Left lung (tissue), 14 donors: ENCODE measurements at places on chromosomes 3 and 15. TPM values are rescaled to one million over a fixed set of nuclear protein-coding genes. Genes with fewer than 3 reads are reported as not detected.

The TPRG1 gene
- total RNA-seq: 5.0 TPM

The MAGI1 gene
- total RNA-seq: 27.4 TPM

The SLC35G2 gene
- total RNA-seq: 4.1 TPM

The GRK7 gene
- not detected for total RNA-seq

The UBAP1L gene
- total RNA-seq: 2.7 TPM

The SHC4 gene
- total RNA-seq: 0.44 TPM

DNA sequence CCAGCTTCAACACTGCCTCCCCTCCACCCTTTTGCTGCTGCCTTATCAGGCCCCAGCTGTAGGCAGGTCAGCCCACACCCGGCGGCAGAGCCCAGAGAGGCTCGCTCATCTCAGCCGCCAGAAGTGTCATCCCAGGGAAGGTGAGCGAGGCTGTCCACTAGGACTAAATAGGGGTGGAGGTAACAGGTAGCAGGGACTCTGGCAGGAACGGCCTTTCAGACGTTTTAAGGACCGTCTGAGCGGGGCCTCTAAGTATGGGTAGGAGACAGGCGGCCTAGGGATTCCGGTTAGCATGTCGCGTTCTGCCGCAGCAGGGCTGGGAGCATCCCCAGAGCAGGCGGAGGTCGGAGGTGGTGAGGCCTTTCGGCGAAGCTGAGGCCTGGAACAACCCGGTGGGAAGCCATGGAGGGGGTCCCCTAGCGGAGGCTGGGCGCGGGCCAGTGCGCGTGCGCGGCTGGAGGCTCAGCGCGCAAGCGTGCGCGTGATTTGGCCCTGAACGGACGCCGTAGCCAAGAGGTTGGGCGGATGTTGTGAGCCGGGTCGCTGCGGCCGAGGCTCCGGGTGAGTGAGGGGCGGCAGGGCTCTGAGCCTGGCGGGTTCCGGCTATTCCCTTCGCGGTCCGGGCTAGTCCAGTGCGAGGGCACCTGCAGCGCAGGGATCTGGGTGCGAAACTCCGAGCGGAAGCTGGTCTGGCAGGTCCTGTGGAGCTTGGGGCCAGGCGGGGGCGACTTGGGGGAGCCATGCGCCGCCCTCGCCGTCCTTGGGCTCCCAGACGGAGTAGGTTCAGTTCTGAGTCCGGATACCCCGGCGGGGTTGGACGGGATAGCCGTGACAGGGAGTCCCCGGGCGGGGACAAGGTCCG is at the start of the genes MST1 and RNF123:
Gene MST1 (minus strand): TSS at position 429 of the 862 bp plus-strand sequence. CDS start 783 bp downstream, outside the sequence.
Gene RNF123 (plus strand): TSS at position 512 of the 862 bp plus-strand sequence. CDS start 1,609 bp downstream, outside the sequence.
- DNase-seq: peak; percentile 87

DNA sequence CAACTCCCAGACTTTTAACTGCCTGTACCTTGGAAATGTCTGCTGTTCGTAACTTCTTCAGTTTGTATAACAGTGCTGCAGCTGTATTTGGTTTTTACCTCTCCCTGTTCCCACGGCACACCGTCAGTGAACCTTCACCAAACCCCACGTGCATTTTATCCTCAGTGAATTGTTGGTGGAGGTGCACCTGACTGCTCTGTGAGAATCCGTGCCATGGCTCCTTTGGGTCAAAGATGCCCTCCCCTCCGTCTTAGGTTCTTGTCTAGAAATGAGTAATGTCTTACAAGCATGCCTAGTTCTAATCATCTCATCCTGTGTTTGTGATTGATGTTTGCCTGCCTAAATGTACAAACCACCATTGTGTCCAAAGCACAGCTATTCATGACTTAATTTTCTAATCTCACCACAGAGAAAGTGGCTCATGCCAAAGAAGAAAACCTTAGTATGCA is 28.2 kb downstream of the TPM1 start:
- DNase-seq: no peak

- DNase-seq: no peak
These were observed 6.8 kb upstream of the TMF1 start for GRCh38 chr3:69058947-69059224.

DNA sequence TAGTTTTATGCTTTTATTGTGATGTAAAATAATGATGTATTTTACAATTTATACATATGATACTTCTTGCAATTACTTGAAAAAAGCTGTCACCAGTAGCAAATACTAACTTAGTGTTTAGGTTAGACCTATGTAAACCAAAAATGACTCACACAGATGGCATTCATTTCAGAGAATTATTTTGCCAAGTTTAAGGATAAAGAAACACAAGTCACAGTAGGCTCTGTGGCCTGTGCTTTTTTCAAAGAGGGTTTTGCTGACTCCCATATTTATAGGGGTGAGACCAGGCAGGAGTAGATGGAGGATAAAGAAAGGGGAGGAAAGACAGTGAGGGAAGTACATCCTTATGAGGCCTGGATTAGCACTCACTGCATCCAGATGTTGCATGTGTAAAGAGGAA is 356.6 kb upstream of the NPAP1 start:
- no peak for DNase-seq

GRCh38 chr15:65885668-65886218 is 16.5 kb downstream of the RAB11A start:
- no peak for DNase-seq

- DNase-seq: no peak
These were observed 157.3 kb downstream of the WNT5A start for GRCh38 chr3:55329849-55330248.

DNA sequence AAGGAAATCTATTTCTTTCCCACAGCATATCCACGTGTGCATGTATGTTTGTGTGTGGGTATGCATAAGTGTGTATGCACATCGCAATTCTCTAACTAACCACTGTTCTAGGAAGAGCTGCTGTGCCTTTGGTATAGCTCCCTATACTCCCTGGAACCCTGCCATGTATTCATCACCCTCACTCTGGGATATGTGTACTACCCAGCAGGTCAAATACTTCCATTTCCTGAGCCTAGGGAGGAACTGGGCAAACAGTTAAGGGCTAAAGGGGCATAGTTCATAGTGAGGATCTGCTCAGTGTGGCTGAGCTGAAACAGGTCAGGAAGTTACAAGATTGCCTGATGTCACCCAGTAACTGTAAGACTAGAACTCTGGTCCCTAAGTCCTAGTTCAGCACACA is 260.4 kb downstream of the RPLP1 start:
- no peak for DNase-seq

DNA sequence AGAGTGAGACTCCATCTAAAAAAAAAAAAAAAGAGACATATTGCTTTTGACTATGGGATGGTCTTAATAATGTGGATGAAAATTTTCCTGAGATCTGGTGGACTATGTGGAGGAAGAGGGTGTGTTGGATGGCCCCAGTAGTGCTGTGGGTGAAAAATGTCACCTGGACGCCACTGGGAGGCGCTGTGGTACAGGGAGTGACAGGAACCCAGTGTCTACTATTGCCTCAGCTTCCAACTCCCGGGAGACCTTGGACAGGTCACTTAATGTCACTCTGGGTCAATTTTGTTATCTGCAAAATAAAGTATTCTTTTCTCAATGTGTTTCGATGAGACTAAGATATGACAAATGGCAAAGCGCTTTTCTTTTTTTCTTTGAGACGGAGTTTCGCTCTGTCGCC is 27.7 kb upstream of the DCP1A start:
- peak; percentile 84 for DNase-seq

DNA sequence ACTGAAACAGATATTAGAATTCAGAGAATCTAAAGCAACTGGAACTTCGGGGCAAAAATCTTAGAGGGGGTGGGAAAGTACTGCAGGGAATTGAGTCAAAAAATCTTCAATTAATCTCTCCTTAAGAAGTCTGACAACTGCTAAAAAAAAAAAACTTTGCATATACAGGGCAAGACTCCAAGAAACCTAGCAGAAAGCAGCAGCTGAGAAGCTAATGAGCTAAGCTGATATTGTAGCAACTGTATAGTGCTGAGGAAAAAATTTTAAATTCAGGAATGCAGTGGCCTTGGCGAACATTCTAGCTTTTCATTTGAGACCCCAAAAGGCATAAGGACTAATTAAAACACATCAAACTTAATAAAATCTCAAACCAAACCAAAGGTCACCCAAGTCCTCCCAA is 113.6 kb downstream of the SCAPER start:
- DNase-seq: no peak

DNA sequence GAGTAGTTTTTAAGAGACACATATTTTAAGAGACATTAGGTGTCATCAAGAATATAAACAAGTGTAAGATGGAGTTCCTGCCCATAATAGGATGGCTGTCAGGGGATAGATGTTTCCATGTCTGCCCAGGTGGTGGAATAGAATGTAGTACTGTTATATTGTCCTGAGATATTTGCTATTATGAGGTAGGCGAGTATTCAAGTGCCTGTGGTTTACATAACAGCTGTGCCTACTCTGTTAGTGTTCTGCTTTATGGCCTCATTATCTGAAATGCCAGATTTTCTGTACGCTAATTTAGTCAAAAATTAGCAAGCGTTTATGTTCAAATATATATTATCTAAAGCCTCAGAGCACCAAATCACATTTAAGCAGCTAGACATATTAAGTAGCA is 360.2 kb upstream of the ROPN1 start:
- no peak for DNase-seq

DNA sequence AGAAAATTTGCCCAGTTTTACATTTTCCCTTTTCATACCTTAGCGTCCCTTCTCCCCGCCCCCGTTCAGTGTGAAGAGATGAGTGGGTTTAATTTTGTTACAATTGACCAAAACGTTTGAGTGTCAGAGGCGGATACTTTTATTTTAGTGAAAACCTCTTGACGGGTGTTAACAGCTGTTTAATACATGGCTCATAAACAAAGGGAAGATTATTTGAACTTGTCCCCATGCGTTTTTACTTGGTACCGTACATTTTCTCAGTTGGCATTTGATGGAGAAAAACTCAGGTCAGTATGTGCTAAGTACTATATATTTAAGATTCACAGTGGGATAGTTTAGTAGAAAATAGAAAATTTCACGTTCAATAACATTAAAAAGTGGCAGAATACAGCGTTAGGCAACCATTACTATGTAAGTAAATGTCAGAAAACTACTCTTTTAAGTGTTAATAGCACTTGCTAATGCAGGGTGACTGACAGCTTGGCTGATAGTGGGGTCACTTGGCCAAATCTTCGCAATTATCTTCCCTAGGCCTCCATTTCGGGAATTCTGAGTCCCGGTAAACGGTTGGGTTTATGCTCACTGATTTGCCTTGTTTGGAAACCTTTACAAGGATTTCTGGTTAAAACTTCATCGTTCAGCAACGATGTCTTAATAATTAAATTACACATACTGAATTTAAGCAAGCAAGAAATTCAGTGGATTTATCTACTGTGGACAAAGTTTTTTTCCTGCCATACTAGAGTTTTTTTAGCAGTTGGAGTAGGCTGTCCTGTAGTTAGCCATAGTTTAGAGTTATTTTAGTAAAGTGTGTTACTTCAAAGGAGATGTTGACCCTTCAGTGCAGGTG is 4.8 kb downstream of the CHD2 start:
- DNase-seq: no peak

DNA sequence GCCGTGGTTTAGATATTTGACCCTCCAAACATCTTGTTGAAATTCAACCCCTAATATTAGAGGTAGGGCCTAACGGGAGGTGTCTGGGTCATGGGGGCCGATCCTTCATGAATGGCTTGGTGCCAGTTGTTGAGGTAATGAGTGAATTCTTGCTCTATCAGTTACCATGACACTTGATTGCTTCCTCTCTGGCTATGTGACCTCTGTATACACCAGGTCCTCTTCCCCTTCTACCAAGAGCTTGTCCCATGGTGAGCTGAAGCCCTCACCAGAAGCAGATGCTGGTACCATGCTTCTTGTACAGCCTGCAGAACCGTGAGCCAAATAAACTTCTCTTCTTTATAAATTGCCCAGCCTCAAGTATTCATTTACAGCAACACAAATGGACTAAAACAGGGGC is 41.8 kb upstream of the TIPARP start:
- no peak for DNase-seq

DNA sequence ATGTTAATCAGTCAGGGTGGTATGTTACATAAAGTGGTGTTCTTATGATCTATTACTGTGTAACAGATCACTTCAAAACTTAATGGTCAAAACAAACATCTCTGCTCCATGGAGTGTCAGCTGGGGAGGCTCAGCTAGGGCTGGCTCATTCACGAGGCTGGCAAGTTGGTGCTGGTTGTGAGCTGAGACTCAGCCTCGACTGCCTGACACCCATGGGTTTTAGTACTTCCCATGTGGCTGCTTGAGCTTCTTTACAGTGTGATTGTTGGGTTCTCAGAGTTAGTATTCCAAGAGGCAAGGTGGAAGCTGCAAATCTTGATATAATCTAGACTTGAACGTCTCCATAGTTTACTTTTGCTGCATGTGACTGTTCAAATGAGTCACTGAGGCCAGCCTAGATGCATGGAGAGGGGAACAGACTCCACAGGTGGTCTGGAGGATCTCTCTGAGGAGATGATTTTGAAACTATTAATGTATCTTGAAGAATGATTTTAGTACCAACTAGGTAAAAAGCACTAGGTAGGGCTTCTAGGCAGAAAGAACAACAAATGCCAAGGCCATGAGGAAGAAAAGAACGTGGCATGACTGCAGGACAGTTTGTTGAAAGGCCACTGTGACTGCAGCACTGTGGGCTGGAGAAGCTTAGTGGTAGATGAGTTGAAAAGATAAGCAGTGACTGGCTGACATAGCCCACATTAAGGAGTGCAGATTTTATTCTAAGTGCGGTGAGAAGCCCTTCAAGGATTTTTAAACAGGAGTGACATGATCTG is 281.1 kb upstream of the PROK2 start:
- no peak for DNase-seq

DNA sequence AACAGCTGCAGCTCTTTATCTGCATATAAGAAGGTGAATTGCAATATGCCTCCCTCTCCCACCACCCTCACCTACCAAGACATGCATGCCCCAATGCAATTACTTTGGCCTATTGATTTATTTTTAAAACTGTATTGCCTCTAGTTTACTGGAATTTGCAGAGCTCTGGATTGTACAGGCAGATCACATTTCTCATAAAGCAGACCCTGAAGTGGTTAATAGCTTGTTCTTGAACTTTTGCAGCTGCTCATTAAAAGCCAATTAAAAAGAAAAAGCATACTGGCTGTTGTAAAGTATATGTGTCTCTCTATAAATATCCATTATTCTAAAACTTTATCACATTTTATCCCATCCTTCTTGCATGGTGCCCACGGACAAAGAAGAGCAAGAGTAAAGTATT is 221.5 kb upstream of the TOPAZ1 start:
- DNase-seq: no peak

DNA sequence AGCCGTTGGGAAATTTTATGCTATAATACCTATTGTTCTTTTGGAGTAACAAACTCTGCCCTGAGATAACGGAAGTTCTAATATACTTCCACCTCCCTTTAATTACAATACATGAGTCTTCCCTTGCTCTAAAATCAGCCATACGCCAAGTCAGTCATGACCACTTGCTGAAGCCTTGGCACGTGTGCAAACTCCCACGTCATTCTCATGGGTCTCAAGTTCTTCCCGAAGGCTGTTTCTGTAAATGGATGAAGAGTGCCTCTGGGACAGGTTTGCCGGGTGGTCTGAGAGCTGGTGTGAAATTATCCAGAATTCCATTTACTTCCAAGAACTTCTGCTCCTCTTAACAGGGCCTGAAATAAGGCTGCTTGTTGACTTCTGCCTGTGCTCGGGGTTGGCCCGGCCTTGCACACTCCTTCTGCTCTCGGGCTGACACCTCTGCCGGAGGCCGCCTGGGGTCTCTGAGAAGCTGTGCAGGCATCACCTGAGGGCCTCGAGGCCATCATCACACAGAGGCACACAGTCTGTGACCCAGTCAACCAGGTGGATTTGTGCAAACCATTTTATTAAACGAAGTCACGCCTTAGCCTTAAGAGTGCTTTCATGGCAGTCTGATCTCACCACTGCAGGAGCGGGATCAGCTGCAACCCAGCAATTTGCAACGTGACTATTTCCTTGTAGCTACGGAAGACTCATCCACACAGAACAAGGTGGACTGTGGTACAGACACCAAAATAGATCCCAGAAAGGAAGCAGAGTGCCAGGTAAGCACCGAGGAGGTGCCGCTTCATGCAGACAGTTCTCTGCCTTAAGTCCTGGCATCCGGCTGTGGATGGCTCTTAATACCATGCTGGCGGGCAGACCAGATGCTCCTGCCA is 120.1 kb downstream of the ADAMTS17 start:
- no peak for DNase-seq
